ENCODE measurements at places on chromosomes 11 and 22.
A peak's percentile ranks its signal among the peaks of the same experiment; 100 is the strongest.

DNA sequence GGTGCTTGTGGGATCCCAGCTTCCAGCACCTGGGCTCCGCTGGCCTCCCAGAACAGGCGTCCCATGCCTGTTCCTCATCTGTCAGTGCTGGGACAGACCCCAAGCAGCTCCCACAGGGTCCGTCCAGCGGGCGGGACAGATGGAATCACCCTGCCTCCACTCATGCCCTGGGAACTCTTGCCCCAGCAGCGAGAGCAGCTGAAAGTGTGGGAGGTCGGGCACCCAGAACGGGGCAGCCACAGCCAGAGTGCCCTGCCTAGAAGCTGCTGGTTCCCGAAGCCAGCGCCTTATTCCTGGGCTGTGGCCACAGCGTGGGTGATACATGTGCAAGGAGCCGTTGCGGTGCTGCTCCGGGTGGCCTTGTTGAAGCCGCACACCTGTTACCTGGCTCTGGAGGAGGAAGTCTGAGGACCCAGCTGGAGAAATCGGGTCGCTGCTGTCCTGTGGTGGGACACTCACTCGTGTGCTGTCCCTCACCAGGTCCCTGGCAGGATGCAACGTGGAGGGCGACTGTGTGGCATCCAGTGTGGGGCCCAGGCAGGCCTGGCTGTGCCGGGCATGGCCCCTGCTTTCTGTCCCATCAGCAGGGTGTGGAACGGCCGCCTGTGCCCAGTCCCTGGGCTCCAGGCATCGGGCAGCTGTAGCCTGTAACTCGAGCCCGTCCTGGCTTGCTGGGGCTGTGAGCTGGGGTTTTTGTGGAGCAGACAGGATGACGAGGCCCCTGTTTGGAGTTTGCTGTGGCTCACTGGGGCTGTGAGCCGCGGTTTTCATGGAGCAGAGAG is 16.2 kb downstream of the GRAMD4 start:
- DNase-seq: peak; percentile 61

GRCh38 chr11:2311353-2312133 is 9.7 kb downstream of the TSPAN32 start:
- no peak for DNase-seq

- DNase-seq: no peak
Observed at GRCh38 chr11:132674151-132674550, 858.1 kb downstream of the OPCML start.

DNA sequence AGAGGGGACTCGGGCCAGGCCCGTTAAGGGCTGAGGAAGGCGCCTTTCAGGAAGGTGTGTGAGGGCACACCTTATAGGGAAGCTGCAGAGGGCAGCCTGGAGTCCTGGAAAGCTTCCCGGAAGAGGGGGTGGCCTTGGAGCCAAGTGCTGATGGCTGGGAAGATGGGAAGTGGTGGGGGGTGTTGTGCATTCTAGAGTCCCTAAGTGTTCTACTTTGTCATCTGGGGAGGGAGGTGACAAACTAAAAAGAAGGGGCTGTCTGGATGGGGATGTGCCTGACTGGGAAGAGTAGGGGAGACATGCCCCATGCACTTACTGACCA is 6.8 kb downstream of the ZDHHC8 start:
- no peak for DNase-seq

- DNase-seq: no peak
Observed at GRCh38 chr11:23991165-23991539, 505.7 kb upstream of the LUZP2 start.

GRCh38 chr22:37563153-37564081 is 3.1 kb downstream of the CDC42EP1 start:
- DNase-seq: peak; percentile 92

GRCh38 chr11:71335371-71335770 is 83.0 kb upstream of the SHANK2 start:
- peak; percentile 19 for DNase-seq

GRCh38 chr22:37198258-37199102 is 10.4 kb upstream of the C1QTNF6 start:
- DNase-seq: peak; percentile 91

GRCh38 chr11:116234989-116235568 is 537.7 kb downstream of the BUD13 start:
- DNase-seq: peak; percentile 67

- no peak for DNase-seq
Observed at GRCh38 chr11:3796346-3796745, 1.0 kb downstream of the NUP98 start.

- DNase-seq: peak; percentile 77
Observed at GRCh38 chr22:35883031-35883620, 145.5 kb downstream of the RBFOX2 start.

DNA sequence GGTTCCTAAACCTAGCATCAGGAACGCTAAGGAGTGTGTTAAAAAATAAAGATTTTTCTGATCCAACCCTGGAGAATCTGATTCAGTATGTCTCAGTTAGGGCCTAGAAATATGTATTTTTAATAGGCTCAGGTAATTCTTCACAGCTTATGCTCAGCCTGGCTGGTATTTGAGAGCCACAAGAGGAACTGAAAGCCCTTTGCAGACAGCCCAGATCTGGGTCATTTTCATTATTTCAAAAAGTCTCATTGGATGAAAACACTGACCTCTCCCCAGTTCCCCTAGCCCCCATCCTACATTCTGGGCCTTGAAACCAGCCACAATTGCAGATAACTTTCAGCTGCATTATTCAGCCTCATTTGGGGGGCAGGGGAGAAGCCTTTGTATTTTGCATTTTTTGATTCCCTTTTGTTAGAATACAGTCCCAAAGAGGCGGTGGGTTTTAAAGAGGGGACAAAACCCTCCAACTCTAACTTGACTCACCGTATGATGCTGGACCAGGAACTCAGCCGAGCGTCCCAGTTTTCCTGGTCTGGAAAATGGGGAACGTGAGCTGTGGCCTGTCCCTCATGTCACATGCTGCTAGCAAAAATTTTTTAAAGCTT is 66.0 kb upstream of the LARGE1 start:
- no peak for DNase-seq

- DNase-seq: no peak
Observed at GRCh38 chr11:35624781-35625180, 6.5 kb downstream of the FJX1 start.

- no peak for DNase-seq
Observed at GRCh38 chr11:59900366-59901126, 22.0 kb downstream of the OOSP3 start.

DNA sequence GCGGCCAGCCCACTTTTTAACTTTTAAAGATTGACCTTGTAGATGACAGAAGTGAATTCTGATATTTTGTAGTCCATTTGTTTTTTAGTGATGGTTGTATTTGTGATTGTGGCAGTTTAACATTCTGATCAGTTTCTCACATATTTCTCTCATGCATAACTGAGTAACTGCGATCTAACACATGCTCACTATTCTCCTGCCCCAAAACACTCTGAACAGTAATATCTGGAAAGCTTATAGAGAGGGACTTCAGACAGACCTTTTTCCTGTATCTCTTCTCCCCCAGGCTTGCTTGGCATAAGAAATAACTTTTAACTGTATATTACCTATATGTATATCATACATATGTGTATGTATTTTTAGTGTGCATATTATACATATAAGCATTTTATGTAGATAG is 37.3 kb upstream of the MYO18B start:
- DNase-seq: no peak

GRCh38 chr11:114889594-114890011 is 211.3 kb downstream of the NXPE2 start:
- DNase-seq: no peak

DNA sequence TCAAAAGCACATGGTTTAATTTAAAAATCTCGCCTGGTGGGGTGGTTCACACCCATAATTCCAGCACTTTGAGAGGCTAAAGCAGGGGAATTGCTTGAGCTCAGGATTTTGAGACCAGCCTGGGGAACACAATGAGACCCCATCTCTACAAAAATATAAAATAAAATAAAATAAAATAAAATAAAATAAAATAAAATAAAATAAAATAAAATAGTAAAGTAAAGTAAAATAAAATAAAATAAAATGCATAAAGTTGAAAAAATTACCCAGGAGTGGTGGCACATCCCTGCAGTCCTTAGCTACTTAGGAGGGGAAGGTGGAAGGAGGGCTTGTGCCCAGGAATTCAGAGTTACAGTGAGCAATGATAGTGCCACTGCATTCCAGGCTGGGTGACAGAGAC is 88.7 kb upstream of the MS4A8 start:
- no peak for DNase-seq

GRCh38 chr11:35610631-35611030 is 7.6 kb upstream of the FJX1 start:
- no peak for DNase-seq

GRCh38 chr22:31075961-31076360 is 5.2 kb upstream of the SMTN start:
- DNase-seq: no peak

DNA sequence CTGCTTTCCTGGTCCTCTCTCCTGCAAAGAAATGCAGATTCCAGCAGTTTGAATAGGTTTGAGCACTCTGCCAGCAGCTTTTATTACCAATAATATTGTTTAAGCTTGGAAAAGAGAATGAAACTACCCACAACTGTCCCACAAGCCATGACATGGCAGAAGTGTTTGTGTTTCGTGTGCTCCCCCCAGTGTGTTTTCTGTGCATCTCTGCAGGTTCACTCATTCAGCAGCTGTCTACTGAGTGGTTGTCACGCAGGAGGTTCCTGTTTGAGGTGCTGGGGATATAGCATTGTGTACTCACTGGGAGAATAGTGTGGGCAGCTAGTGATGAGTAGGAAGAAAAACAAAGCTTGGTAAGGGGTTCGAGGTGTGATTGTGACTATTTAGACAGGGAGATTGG is 55.3 kb upstream of the SUSD2 start:
- DNase-seq: no peak

GRCh38 chr22:50268655-50269113 is 1.5 kb downstream of the MAPK11 start:
- no peak for DNase-seq

GRCh38 chr11:38839071-38839470 is 2241.0 kb upstream of the RAG2 start:
- no peak for DNase-seq

DNA sequence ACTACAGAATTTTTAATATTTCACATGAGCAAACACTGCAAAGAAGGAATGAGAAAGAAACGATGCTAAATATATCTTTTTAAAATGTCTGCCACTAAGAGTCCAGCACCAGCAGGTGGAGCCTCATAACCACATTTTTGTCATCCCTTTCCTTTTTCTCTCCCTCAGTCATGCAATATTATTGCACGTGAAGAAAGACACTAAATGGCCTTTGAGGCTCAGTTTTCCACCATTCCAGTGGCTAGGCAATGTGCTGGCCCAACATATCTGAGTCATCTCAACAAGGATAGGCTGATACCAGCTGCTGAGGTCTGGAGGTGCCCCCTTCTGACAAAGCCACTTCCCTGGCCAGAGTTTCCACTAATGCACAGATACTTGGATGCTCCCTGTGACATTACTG is 1.8 kb downstream of the ALKBH8 start:
- peak; percentile 59 for DNase-seq

Measured in islet precursor cell (in vitro differentiated cells).